Hematopoietic multipotent progenitor cell (in vitro differentiated cells): ENCODE measurements at places on chromosomes 16 and 17. TPM values are rescaled to one million over a fixed set of nuclear protein-coding genes. Genes with fewer than 3 reads are reported as not detected.

The HSD11B2 gene
- 0.27 TPM for total RNA-seq

The WFDC1 gene
- total RNA-seq = 2.4 TPM

The CD79B gene
- 67.1 TPM for total RNA-seq

The SLC16A13 gene
- 3.0 TPM for total RNA-seq

The CCL1 gene
- not detected for total RNA-seq

The PRCD gene
- total RNA-seq = 0.81 TPM

The SF3B3 gene
- 184 TPM for total RNA-seq

The ASPHD1 gene
- total RNA-seq = 0.27 TPM

The CIITA gene
- total RNA-seq = 88.6 TPM

The GHDC gene
- 52.5 TPM for total RNA-seq

The CHST6 gene
- total RNA-seq = 0.27 TPM

The FAM83G gene
- 12.1 TPM for total RNA-seq

The GUCY2D gene
- total RNA-seq = 1.9 TPM

The EME1 gene
- total RNA-seq = 1.3 TPM

The CYB5B gene
- 64.1 TPM for total RNA-seq

The ADGRG1 gene
- total RNA-seq = 93.2 TPM

The TEKT1 gene
- 0.27 TPM for total RNA-seq

The ZNF469 gene
- 2.2 TPM for total RNA-seq

The SLC16A11 gene
- total RNA-seq = 0.54 TPM

The FBRS gene
- 65.2 TPM for total RNA-seq

The CDT1 gene
- total RNA-seq = 69.7 TPM

The CORO6 gene
- 4.6 TPM for total RNA-seq
